ENCODE measurements at places on chromosomes 2 and 18.

GRCh38 chr2:144552821-144553220 lies 32.9 kb upstream of the ZEB2 start:
- no peak for DNase-seq

DNA sequence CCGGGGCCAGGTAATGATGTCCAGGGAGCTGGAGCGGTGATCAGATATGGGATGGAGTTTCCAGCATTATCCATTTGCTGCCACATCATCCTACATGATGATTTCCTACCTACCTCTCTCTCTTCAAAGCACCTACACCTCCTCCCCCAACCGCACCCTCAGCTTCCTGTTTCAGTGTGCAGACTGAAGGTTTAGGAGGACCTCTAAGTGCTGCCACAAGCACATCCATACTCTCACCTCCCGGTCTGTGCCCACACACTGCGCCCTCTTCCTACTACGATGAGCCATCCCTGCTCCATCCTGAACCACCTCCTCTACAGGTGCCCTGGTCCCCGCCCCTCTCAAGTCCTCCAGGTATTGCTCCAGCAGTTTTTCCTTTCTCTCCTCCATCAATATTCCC lies 123.7 kb downstream of the ALPK2 start:
- DNase-seq: no peak

GRCh38 chr2:75135776-75136400 lies 63.4 kb downstream of the TACR1 start:
- no peak for DNase-seq

- DNase-seq: no peak
Measured at GRCh38 chr18:5488844-5489243, 55.0 kb downstream of the EPB41L3 start.

DNA sequence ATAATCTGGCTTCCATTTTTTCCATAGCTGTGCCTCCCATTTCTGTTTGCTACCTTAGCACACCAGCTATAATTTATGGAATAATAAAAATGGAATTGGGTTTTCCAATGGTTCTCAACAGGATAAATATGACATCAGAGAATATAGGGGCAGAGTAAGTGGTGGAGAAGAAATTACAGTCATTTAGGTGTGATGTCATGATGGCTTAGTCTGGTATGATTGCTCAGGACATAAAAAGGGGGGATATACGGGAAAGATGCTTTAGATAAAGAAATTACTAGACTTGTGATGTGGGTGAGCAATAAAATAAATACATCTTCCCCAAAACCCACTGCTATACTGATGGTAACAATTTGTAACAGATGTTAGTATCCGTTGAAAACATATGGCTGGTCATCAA lies 21.6 kb upstream of the KIF5C start:
- no peak for DNase-seq

Data from EH (cell line).